ENCODE measurements at places on chromosomes 5 and 9.

- DNase-seq: no peak
Observed at GRCh38 chr5:84411832-84412605, 27.3 kb upstream of the EDIL3 start.

DNA sequence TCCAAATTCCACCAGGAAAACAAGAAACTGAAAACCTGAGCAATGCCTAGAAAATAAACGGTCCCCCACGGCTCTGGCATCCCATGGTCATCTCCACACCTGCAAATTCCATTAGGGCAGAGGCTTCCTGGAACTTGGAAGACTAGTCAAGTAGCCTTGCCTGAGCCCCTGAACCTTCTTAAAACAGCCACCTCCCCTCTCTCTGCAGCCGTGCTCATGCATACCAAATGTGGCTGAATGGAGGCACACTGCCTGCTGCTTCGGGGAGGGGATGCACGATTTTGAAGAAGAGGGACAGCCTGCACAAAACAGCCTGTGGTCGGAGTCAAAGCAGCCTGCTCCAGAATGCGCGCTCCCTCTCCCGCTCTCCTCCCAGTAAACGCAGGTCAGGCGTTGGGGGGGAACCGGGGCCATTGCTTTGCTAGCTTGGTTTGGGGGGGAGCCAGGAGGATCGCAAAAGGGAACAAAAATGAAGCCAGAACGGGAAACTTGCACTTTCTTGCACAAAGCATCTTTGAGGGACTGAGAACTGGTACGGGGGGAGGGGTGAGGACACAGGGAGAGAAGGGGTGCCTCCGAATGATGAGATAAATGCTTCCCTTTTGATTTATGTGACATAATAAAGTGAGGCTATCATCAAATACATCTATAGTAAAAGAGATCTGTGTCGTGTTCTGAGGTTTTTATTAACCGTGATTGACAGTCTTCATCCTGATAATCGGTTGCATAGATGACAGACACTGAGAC lies at the start of gene TRPM3:
TSS of gene TRPM3 (minus strand) at position 347 of the 747 bp plus-strand sequence. CDS start at position 80, 267 bp downstream.
- no peak for DNase-seq

- DNase-seq: no peak
Observed at GRCh38 chr9:78923966-78924659, 627.2 kb downstream of the PSAT1 start.

- DNase-seq: no peak
Observed at GRCh38 chr5:158895588-158895987, 204.1 kb downstream of the EBF1 start.

DNA sequence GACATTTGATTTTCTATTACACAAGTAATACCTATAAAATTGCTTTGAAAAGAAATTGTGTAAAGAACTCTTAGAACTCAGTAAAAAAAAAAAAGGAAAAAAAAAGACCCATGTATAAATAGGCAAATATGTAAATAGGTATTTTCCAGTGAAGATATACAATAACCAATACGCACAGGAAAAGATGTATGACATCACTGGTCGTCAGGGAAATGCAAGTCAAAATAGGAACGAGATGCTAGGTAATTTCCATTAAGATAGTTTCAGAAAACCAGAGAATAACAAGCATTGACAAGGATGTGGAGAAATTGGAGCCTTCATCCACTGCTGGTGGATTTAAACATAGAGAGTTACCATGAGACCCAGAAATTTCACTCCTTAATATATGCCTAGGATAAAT lies 708.8 kb downstream of the MTRR start:
- DNase-seq: no peak

GRCh38 chr9:115671963-115672305 lies 481.7 kb upstream of the PAPPA start:
- DNase-seq: no peak

- DNase-seq: no peak
Observed at GRCh38 chr5:175657593-175658271, at the start of gene HRH2. TSS of gene HRH2 (plus strand) at chr5:175658071. CDS start at chr5:175683234, 25,163 bp downstream.

DNA sequence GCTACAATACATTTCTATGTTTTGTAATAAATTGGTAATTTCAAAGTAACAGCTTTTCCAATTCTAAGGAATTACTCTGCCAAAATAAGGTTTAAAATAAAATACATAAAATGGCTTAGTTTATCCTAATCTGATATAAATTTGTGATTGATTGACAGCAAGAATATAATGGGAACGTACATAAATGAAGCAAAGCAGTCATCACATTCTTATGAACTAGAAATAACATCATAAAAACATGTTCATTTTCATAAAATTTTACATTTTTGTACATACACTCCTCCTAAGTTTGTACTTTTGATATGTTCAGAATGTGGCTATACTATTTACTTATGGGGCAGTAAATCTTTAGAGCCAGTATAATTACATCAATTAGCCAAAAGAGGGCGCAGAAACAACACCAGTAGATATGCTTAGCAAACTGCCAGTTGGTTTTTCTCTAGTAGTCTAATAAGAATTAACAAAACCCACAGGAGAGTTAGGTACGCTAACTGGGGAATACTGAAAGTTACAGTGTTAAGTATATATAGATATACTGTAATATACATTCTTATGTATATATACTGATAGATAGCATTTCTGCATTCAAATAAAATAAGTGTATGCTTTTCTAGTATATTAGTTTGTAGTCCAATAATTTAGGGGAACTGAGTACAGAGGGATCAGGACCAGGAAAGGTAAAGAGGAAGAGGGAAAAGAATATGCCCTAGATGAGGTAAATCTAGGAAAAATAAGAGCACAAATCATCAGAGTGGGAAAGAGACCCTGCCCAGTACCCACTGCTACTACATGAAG lies 76.8 kb downstream of the ZDHHC21 start:
- peak; percentile 44 for DNase-seq

DNA sequence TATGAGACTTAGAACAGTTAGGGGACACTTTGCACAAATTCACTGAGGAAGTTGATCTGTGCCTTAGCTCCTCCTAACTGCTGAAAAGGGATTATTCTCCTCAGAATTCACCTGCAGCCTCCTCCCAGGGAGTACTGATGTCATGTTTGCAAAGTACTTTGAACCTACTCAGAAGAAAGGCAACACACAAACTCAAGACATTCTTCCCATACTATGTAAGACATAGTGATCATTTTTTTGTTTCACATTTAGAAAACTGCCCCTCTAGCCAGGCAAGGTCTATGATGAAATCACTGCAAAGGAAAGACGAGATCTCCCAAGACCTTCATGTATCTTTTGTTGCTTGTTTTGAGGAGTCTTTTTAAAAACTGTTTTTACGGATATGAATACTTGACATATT lies 10.6 kb upstream of the VLDLR start:
- no peak for DNase-seq

- no peak for DNase-seq
Observed at GRCh38 chr9:137270929-137271695, 6.4 kb upstream of the TOR4A start.

DNA sequence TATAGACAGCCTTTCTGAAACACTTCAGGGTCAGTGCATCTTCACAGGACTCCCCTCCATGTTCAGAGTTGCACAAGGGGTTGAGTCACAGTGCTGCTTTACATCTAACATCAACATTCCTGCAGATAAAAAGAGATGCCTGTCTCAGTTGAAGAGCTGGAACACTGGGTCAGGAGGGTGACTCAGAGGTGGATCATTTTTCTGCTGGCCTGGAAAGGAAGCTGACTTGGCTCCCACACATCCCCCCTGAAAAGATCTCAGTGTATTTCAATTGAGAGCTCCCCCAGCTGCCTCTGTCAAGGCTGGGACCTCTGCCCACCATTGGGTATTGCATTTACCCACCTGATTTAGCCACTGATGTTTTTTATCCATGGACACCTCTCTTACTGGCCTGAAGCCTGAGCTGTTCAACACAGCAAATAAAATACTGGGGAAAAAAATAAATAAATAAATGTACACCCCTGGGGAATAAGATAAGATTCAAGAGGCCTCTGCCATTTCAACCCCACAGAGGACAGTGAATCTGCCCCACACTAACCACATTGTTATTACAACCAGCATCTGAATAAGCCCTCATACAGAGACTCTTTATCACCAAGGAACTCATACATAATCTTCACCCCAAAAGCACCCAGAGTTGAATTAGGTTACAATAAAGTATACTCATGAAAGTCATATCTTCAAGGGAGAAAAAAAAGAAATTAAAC lies 716.4 kb downstream of the SEMA5A start:
- DNase-seq: peak; percentile 27

GRCh38 chr5:59039296-59040023 lies 456.6 kb downstream of the RAB3C start:
- DNase-seq: peak; percentile 66

GRCh38 chr5:152335461-152335860 lies 69.6 kb downstream of the NMUR2 start:
- no peak for DNase-seq
